ENCODE measurements at places on chromosomes 16 and 17.

DNA sequence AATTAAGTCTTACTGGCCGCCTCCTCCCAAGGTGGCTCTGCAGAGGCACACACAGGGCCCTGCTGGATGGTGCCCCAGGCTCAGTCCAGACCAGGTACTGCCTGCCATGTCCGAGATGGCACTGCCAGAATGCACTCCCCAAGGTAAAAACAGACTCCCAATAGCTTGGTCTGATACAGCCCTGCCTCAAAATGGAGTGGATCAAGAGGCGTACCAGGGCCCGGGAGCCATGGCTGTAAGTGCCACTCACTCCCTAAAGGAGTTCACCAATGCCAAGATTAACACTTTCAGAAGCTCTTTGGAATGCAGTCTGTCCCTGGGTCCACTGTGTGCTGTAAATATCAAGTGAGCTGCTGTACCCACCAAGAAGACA, 576 bp upstream of the MYO18A start:
- no peak for DNase-seq

GRCh38 chr17:80364091-80364691, 50.8 kb upstream of the ENDOV start:
- no peak for DNase-seq

DNA sequence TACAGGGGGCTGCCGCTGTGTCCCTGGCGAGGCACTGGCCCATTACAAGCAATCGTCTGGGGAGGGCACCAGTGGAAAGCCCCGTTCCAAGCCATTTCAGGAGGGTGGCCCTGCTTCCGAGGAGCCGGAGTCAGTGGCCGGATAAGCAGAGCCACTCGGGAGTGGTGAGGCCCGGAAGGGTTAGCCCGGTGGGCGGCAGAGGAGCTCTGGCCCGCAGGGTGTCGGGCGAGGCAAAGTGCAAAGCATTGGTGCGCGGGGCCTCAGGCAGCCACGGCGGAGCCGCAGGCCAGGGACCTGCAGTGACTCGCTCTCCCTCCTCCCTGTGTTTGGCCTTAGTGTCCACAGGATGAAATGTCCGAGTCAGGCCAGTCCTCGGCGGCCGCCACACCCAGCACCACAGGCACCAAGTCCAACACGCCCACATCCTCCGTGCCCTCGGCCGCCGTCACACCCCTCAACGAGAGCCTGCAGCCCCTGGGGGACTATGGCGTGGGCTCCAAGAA, 24.6 kb downstream of the NME3 start:
- no peak for DNase-seq

GRCh38 chr17:74446551-74447500, 14.9 kb downstream of the GPRC5C start:
- no peak for DNase-seq

DNA sequence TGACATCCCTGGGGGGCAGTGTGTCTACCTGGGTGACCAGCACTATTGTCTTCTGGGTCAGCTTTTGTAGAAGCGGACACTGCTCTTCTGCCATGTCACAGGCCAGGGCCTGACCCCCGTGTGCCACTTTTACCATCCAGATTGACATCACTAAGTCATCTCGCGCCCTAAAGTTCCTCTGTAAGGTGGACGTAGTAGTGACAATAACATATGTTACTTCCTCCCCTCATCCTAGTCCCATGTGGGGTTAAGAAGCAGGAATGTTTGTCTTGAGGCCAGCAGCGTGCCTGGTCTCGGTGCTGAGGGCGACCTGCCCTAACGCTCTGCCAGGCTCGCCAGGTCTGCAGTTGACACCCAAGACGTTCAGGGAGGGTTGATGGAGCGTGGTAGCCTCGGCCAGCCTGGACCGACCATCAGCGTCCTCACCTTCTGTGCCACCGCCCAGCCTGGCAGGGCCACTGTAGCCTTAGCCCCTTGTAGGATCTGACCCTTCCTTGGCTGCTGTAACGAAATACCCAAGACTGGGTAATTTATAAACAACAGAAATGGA, 20.7 kb downstream of the GAA start:
- DNase-seq, result no peak

DNA sequence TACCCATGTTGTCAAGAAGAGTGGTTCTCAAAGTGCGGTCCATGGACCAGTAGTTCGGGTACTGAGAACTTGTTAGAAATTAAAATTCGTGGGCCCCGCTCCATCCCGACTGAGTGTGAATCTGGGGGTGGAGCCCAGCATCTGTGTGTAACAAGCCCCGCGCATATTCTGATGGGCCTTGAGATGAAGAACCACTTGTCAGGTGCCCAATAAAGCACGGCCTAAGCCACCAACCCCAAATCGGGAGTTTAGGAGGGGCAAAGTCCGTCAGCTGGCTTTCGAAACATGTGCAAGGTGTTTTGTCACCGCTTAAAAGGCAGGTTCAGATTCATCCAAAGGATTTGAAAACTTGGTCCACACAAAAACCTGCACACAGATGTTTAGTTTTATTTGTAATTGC, 29.5 kb downstream of the PSMD12 start:
- DNase-seq, result no peak

DNA sequence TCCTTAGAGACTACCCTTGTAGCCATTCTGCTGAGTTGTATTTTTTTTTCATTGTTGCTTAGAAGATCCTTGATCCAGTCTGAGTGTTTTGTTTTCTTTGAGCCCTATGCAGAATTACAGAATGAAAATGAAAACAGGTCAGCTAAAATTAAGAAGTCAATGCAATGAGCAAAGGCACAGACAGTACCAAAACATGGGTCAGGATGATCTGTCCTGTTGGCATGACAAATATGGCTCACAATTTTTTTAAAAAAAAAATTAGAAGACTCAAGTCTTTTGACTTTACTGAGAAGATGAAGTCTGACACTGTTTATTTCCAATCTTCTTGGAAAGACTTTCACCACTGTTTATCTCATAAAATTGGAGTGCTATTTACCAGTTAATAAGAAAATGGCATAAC, 32.4 kb downstream of the KCNJ16 start:
- no peak for DNase-seq

GRCh38 chr17:750431-751037, 1.5 kb downstream of the GEMIN4 start:
- no peak for DNase-seq

DNA sequence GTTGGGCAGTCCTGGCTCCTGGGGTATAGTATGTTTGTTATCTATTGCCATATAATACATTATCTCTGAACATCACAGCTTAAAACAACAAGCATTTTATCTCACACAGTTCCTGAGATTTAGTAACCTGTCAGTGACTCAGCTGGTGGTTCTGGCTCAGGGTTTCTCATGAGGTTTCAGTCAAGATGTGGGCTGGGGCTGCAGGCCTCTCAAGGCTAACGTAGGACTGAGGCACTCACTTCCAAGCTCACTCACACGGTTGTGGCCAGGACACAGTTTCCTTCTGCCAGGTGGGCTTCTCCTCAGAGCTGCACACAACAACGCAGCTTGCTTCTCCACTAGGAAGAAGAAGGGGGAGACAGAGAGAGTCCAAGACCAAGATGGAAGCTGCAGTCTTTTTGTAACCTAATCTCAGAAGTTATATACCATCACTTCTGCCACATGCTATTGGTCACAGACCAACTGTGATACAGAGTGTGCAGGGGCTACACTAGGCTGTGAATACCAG, 10.3 kb upstream of the MED13 start:
- DNase-seq, result no peak

- DNase-seq, result no peak
Measured at GRCh38 chr16:22217890-22218730, 12.0 kb downstream of the EEF2K start.

DNA sequence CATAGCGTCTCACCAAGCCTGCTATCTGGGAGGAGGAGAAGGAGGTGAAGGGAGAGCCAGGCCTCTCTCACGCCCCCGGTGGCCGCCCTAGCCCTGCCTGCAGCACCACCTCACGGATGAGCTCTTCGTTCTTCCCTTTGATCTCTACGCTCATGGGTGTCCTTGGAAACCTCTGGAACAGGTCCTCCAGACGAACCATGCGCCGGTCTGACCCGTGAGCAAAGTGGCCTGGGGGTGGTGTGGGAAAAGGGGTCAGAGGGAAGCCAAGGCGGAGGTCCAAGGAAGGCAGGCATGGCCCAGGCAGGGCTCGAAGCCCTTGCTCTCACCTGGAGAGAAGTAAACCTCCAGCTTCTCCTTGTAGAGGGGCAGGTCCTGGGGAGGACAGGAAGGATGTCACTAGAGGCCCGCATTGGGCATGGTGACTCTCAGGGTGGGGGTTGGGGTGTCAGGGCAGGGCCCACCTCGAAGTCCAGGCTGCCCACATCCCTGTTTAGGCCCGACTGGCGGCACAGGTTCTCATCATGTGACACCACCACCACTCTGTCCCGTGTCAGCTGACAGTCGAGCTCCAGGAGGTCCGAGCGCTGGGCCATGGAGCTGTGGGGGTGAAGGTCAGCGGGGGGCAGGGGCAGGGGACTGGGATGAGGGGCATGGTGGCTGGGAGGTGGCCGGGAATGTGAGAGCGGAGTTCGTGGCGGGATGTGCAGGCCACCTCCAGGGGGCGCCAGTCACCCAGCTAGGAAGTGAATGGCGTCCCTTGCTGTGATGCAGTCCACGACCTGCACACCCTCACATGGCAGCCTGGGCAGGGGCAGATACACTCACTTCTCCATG, 923 bp downstream of the GDPD3 start:
- DNase-seq, result peak; percentile 37

DNA sequence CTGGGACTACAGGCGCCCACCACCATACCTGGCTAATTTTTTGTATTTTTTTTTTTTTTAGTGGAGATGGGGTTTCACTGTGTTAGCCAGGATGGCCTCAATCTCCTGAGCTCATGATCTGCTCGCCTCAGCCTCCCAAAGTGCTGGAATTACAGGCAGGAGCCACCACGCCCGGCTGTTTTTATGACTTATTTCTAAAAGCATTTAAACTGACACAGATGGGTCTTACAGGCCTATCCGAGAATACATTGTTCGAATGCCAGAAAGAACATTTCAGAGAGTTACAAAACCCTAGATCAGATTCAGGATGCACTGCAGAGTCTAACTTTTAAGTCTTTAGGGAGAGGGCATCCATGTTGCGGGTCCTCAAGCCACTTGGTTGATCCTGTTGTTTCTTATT, 234.7 kb upstream of the MAF start:
- DNase-seq, result no peak

- no peak for DNase-seq
Measured at GRCh38 chr17:77679589-77679988, 278.9 kb upstream of the TNRC6C start.

GRCh38 chr16:495127-495748, 32.3 kb upstream of the CAPN15 start:
- no peak for DNase-seq

DNA sequence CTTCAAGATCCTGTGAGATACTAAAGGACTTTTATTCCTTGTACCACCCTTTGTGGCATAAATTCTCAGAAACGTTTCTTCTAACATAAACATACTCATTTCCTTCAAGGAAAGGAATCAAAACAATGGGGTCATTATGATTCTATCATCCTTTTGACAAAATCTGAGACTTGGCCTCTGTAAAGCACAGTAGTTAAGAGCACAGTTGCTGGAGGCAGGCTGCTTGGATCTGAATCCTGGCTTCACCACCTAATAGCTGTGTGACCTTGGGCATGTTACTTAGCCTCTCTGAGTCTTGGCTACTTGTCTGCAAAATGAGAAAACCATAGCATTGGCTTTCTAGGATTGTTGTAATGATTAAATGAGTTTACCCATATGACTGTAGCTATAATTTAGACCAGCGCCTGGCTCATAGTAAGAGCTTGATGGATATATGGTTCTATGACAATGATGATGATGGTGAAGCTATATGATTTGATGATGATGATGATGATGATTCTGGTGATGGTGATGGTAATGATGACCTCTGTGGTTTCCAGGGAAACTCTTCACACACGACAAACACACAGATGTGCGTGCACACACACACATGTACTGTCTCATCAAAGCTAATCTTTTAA, 6.1 kb upstream of the KRT31 start:
- DNase-seq, result no peak

DNA sequence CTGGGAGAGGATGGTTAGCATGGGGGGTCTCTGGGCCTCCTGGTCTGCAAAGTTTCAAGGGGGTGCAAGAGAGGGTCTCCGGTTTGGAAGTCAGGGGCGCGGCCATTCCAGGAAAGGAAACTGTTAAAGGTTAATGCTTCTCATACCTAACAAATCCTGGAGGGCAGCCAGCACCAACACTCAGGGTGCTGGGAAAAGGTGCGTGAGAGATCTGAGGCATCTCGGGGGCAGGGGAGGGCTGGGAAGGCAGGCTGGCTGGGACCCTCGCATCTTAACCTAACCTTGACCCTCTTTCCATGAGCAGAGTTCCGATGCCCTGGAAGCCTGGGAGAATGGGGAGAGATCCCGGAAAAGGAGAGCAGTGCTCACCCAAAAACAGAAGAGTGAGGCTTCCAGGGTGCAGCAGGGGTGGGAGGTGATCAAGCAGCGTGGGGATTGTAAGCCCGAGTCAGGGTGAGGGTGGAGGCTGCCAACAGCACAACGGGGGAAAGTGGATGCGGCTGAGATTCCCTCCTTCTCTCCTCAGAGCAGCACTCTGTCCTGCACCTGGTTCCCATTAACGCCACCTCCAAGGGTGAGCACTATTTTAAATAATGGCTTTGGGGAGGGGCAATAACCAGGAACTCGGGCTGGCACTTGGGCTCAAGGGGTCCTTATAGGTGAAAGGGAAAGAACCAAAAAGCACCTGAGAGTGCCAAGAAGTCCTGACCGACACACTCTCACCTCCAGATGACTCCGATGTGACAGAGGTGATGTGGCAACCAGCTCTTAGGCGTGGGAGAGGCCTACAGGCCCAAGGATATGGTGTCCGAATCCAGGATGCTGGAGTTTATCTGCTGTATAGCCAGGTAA, 996 bp downstream of the TNFSF13 start:
- no peak for DNase-seq

DNA sequence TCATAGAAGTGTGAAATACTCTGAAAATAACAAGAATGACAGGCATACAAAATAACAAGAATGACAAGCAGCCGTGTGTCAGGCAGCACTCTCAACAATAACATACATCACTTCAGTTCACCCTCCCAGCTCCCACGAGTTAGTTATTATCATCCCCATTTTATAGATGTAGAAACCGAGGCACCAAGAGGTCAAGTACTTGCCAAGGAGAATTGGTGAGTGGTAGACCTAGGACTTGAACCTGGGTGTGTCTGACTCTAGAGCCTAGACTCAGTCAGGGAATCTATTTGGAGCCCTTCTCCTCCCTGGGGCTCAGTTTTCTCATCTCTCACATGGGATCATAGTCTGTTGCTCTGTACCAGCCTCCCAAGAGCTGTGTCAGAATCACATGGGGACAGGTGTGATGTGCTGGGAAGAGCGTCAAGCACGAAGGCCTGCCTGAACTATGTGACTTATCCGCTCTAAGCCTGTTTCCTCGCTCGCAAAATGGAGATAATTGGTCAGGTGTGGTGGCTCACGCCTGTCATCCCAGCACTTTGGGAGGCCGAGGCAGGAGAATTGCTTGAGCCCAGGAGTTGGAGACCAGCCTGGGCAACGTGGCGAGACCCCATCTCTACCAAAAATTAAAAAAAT, 19.4 kb upstream of the PHOSPHO1 start:
- DNase-seq, result no peak

DNA sequence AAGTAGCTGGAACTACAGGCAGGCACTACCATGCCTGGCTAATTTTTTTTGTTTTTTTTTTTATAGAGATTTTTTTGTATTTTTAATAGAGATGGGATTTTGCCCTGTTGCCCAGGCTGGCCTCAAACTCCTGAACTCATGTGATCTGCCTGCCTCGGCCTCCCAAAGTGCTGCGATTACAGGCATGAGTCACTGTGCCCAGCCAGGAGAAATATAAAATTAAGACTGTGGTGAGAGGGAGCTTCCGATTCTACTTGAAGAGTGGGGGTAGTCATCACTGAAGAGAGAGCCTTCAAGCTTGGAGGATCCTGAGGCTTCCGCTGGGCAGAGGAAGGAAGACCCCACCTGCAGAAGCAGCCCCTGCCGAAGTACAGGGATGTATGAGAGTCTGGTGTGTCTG, 34.4 kb upstream of the RGS9 start:
- no peak for DNase-seq

GRCh38 chr17:49003557-49004511, 6.6 kb downstream of the IGF2BP1 start:
- DNase-seq, result no peak

All from stimulated activated CD8-positive, alpha-beta memory T cell treated with anti-CD3 and anti-CD28 coated beads, Interleukin-7, amount 100 ng/mL, for 24 hours (primary cell).